ENCODE measurements at places on chromosomes 1 and 21. TPM values are rescaled to one million over a fixed set of nuclear protein-coding genes. Genes with fewer than 3 reads are reported as not detected.

MROH9 gene
- total RNA-seq = 0.46 TPM

HPDL gene
- total RNA-seq = 0.38 TPM

GRCh38 chr1:162387226-162388082 lies 5.9 kb downstream of the C1orf226 start:
- no peak for DNase-seq

GRCh38 chr1:220922951-220923350 lies 43.7 kb downstream of the HLX start:
- no peak for DNase-seq

FAM163A gene
- not detected for total RNA-seq

DNA sequence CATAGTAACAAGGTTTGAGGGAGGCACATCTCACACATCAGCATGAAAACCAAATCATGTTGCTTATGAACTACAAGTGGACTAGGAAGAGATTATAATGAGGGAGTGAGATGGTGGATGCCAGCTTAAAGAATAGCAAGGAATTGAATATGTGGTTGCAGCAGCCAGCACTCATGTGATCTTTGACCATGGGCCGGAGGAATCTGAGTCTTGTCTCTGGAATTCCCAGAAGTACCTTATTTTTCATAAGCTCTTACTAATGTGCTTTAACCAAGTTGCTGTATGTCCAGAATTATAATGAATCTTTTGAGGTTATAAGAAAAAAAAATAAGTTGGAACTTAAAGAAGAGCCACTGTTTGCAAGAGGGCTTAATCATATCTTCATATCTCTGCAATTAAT lies 97.0 kb downstream of the DISP1 start:
- DNase-seq = no peak

AXDND1 gene
- not detected for total RNA-seq

DNA sequence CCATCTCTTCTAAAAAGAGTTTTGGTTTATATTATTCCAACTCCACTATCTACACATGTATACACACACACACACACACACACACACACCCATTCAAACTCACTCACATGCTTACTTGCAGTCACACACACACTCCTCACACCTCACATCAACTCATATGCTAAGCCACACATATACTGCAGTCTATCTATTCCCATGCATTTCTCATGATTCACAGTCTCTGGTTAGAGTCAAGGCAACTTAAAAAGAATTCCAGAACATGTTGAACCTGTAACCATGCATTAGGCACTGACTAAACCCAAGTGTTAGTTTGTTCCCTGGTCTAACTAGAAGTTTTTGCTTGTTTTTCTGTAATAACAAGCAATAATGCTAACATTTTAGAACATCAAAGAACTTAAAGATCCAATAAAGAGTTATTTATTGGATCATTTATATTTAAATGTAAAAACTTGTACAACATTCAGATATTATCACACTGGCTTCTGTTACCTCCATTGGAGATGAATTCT lies 931.1 kb downstream of the PLA2G4A start:
- no peak for DNase-seq
